ENCODE measurements at places on chromosomes 11 and 22. TPM values are rescaled to one million over a fixed set of nuclear protein-coding genes. Genes with fewer than 3 reads are reported as not detected.

- H3K4me3 ChIP-seq: no peak overlapping the region
- DNase-seq: no peak
- no peak overlapping the region for H3K27ac ChIP-seq
- no peaks in the 10 kb centered on the region for H3K36me3 ChIP-seq
Observed at GRCh38 chr11:87628957-87629356, 546.3 kb downstream of the RAB38 start.

DNA sequence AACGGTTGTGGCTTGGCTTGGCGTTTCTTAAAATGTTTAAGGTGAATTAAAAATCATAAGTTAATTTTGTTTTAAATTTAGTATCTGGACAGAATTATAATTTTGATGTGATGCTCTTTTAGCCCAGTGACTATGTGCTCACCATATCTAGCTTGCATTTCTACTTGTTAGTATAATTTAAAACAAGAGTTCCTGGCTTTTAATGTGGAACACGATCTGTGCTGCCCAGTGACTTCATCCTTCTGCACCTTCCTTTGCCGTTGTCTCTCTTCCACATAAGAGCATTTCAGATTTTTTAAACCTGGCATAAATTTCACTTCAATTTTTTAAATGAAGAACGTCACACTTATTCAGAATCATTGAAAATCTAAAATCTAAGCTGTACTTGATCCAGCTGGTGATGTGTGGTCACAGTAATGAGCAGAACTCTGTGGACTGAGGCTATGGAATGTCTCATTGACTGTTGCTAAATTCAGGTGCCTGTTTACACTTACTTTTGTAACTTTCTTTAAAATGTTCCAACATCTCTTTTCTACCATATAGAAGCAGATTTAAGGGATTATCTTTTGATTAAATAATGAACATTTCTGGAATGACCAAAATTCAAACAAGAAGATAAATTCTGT is 75.4 kb upstream of the ADSL start:
- H3K4me3 ChIP-seq: no peak overlapping the region
- H3K4me1 ChIP-seq: no peaks in the 10 kb centered on the region
- DNase-seq: no peak
- no peak overlapping the region for H3K27ac ChIP-seq

DNA sequence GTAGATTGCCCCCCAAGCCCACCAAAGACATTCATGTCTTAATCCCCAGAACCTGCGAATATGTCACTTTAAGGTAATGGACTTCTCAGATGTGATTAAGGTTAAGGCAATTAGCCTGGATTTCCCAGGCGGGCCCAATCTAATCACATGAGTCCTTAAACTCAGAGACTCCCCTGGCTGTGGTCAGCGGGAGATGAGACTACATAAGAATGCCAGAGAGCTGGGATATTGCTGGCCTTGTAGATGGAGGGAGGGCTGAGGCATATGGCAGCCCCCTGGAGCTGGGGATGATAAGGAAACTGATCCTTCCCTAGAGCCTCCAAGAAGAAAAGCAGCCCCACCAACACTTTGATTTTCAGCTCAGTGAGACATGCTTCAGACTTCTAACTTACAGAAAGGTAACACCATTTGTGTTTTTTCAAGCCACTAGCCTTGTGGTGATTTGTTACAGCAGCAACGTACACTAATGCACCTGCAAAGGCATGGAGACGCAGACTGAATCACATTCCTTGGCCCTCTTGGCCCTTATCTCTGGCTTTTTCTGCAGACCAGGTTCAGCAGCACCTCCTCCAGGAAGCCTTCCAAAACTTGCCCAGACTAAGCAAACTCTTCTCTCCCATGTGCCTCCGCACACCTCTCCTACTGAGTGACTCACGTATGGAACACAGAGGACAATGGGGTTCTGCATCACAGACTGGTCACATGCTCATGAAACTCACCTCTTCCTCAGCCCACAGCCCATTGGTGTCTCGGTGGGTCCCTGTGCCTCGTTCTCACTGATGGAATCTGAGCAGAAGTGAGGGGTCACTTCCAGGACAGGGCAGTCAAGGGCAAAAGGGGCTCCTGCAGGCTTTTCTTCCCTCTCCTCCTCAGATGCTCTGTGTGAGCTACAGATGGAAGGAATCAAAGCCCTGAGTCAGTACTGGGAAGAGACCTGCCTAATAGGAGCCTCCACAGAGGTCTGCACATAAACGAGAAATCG is 86.3 kb upstream of the HMGXB4 start:
- no peaks in the 10 kb centered on the region for H3K27me3 ChIP-seq
- no peaks in the 10 kb centered on the region for H3K4me1 ChIP-seq
- no peak overlapping the region for H3K4me3 ChIP-seq

The TRIM49B gene
- not detected for polyA plus RNA-seq

DNA sequence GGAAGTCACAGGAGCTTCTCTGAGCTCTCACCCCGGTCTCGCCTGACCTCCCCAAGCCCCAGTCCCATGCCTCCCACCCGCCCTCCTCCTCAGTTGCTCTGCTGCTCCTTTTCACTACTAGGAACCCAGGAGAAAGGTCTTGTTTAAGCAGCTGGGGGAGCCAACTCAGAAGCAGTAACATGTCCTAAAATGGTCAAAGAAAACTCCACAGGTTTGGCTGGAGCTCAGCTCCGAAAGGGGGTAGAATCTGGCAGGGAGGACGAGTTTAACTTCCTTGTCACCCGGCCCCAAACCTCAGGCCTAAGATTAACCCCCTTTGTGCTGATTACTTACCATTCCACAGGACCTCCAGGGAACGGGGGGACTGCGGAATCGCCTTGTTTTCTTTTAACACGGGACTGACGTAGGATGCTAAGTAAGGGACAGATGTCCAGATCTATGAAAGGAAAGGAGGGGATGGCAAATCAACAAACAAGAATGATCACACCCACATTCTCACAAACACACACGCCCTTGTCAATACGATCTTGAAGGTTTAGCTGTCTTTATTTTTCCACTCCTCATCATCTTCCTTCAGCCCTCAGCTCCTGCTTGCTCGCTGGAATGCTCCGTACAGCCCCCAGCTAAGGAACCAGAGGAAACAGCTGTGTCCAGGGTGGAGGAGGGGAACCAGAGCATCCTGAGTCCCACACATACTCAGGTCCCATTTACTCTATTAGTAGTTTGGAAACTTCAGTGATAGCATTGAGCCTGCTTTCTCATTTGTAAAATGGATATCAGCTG is 13.5 kb downstream of the PCSK7 start:
- H3K4me3 ChIP-seq: no peak overlapping the region
- no peaks in the 10 kb centered on the region for H3K27me3 ChIP-seq
- DNase-seq: peak; percentile 57
- peaks cover 40% of the 10 kb centered on the region for H3K4me1 ChIP-seq
- H3K27ac ChIP-seq: peak overlapping the region; percentile 100

DNA sequence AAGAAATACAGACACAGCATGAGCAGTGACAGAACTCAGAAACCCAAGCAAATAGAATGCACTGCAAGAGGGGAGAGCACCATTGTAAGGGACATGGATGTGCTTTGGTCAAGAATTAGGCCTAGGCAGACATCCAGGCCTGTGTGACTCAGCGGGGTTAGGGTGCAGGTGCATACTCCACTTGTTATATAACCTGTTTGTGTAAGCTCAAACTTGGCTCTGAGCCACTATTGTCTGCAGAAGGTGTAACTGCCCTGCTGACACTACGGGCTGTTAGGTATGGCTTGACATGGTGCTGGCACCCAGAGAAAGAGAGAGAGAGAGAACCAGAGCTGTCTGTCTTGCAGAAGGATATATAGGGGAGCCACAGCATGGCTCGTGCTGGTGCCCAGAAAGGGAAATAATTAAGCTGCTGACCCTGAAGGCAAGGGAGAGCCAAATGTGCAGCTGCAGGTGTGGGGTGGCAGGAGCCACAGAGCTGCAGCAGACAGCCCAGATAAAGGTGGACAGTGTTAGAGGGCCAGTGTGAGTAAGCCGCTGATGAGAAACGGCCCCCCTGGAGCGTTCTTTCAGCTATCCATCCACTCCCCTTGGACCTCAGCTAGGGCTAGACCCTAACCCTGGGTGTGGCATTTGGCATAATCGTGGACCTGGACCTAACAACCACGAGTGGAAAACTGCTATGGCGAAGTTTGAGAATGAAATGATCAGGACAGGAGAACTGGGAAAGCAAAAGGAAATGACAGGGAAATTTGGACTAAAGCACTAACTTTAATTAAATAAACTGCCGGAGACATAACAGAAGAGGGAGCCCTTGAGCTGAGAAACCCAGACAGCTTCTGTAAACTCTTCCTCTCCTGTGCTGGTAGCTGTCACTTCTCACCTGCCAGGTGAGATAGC is 253.0 kb upstream of the CCDC179 start:
- peak; percentile 63 for DNase-seq
- H3K27ac ChIP-seq: peak overlapping the region; percentile 75
- no peaks in the 10 kb centered on the region for H3K27me3 ChIP-seq
- H3K4me1 ChIP-seq: peaks cover 9% of the 10 kb centered on the region
- no peaks in the 10 kb centered on the region for H3K36me3 ChIP-seq

The LDHAL6A gene
- not detected for polyA plus RNA-seq

- peaks cover 46% of the 10 kb centered on the region for H3K36me3 ChIP-seq
- DNase-seq: peak; percentile 34
- H3K27me3 ChIP-seq: no peaks in the 10 kb centered on the region
- no peak overlapping the region for H3K4me3 ChIP-seq
Observed at GRCh38 chr22:39514373-39514973, 5.9 kb upstream of the ATF4 start.

The IL10RA gene
- polyA plus RNA-seq: 0.12 TPM

- H3K4me3 ChIP-seq: no peak overlapping the region
- DNase-seq: no peak
- no peaks in the 10 kb centered on the region for H3K27me3 ChIP-seq
- H3K27ac ChIP-seq: no peak overlapping the region
- H3K36me3 ChIP-seq: peaks cover 80% of the 10 kb centered on the region
Observed at GRCh38 chr11:65532388-65533064, 7.6 kb downstream of the SCYL1 start.

The SAA4 gene
- not detected for polyA plus RNA-seq

- peaks cover 19% of the 10 kb centered on the region for H3K4me1 ChIP-seq
- H3K27me3 ChIP-seq: no peaks in the 10 kb centered on the region
Observed at GRCh38 chr22:46758121-46758520, 4.3 kb upstream of the TBC1D22A start.

GRCh38 chr22:30884211-30885000 is 84.2 kb downstream of the MORC2 start:
- no peak overlapping the region for H3K27ac ChIP-seq
- no peaks in the 10 kb centered on the region for H3K4me1 ChIP-seq
- H3K4me3 ChIP-seq: no peak overlapping the region
- no peak for DNase-seq
- H3K36me3 ChIP-seq: no peaks in the 10 kb centered on the region

The APOL5 gene
- 0.19 TPM for polyA plus RNA-seq

DNA sequence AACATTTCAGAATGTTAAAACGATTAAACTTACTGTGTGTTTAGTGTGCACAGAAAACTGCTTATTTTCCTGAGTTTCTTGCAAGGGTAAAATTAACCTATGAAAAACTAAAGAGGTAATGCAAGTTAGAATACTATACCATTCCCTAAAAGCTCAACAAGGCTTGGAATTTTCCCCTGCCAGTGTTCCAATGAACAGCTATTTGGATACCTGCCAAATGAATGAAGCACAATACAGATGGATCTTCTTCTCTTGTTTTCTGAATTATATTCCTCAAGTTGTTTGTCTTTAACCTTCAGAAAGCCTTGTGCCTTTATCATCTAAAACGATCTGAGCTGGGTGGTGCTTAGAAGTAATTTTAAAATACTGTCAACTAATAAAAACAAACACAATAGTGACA is 204.5 kb downstream of the LRRC4C start:
- no peaks in the 10 kb centered on the region for H3K4me1 ChIP-seq
- no peak for DNase-seq
- H3K27ac ChIP-seq: no peak overlapping the region
- no peak overlapping the region for H3K4me3 ChIP-seq
- no peaks in the 10 kb centered on the region for H3K27me3 ChIP-seq

- no peaks in the 10 kb centered on the region for H3K4me1 ChIP-seq
- H3K4me3 ChIP-seq: no peak overlapping the region
- no peak for DNase-seq
- H3K27ac ChIP-seq: no peak overlapping the region
- H3K27me3 ChIP-seq: no peaks in the 10 kb centered on the region
Observed at GRCh38 chr22:48704335-48704734, 1123.3 kb downstream of the BRD1 start.

DNA sequence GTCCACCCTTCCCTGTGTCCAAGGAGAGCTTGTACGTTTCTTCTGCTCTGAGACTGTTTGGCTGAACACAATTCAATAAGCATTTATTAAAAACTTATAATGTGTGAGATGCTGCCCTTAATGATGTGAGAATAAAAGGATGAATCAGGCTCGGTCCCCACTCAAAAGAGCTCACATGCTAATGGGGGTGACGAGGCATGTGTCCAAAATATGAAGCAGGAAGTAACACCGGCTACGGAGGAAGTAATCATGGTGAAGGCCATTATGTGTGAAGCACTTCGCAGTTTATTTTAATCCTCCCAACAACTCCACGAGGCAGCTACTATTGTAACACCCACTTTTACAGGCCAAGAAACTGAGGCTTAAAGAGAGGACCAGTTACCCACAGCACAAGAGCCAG is 3.4 kb upstream of the RASD2 start:
- no peaks in the 10 kb centered on the region for H3K27me3 ChIP-seq
- H3K4me3 ChIP-seq: no peak overlapping the region
- DNase-seq: no peak
- H3K36me3 ChIP-seq: no peaks in the 10 kb centered on the region
- peaks cover 20% of the 10 kb centered on the region for H3K4me1 ChIP-seq

GRCh38 chr11:128405714-128406662 is 181.4 kb downstream of the ETS1 start:
- no peak overlapping the region for H3K4me3 ChIP-seq
- H3K27me3 ChIP-seq: no peaks in the 10 kb centered on the region
- DNase-seq: no peak
- no peaks in the 10 kb centered on the region for H3K36me3 ChIP-seq
- H3K4me1 ChIP-seq: peaks cover 19% of the 10 kb centered on the region

DNA sequence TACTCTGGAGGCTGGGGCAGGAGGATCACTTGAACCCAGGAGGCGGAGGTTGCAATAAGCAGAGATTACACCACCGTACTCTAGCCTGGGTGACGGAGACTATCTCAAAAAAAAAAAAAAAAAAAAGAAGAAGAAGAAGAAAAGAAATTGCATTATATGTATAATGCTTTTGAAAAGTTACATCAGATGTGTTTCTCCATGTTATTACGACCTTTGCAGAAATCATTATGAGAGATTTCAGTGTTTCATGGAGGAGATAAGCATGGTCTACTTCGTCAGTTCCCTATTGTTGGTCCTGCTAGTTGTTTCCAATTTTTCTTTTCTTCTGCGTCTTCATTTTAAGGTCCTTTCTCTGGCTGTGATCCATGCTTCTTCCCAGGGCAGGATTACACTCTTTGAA is 3.0 kb downstream of the MIAT start:
- H3K4me3 ChIP-seq: no peak overlapping the region
- peaks cover 7% of the 10 kb centered on the region for H3K4me1 ChIP-seq
- no peaks in the 10 kb centered on the region for H3K36me3 ChIP-seq
- DNase-seq: no peak
- no peak overlapping the region for H3K27ac ChIP-seq

Data from IMR-90 (cell line).